Bronchial epithelial cell (primary cell): ENCODE measurements at places on chromosomes 2 and 18. TPM values are rescaled to one million over a fixed set of nuclear protein-coding genes. Genes with fewer than 3 reads are reported as not detected.

DNA sequence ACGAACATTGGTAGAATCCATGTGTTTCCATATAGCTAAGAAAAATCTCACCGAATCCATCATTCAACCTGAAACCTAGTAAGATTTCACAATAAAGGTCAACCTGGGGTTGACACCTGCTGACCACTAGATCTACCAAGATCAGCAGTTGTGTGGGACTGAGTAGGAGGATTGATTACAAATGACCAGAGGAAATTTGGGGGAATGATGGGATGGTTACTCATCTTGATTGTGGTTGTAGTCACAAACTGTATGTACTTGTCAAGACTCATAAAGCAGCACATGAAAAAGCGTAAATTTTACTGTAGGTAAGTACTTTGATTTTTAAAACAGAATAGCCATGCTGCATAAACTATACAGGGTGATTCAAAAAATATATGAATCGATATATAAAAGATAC, 14.7 kb downstream of the DAPL1 start:
- DNase-seq, result peak; percentile 69

- DNase-seq, result no peak
Measured at GRCh38 chr2:171128461-171128860, 32.2 kb downstream of the TLK1 start.

The IL37 gene
- not detected in 2 replicates for total RNA-seq

GRCh38 chr2:221402072-221402471, 170.0 kb downstream of the EPHA4 start:
- no peak for DNase-seq

GRCh38 chr2:109335631-109336176, 206.7 kb downstream of the SH3RF3 start:
- peak; percentile 29 for DNase-seq

- DNase-seq, result no peak
Measured at GRCh38 chr2:104473546-104473945, 380.4 kb upstream of the POU3F3 start.

The RNU2-63P gene
- 26.9 TPM in 1 of 2 replicates, not detected in the other for total RNA-seq

The CIB4 gene
- not detected in 2 replicates for total RNA-seq

The CKAP2L gene
- total RNA-seq, result 0.13 and 0.26 TPM in 2 replicates
